Articular chondrocyte of knee joint (primary cell): ENCODE measurements at places on chromosomes 13 and 19. TPM values are rescaled to one million over a fixed set of nuclear protein-coding genes. Genes with fewer than 3 reads are reported as not detected.

Gene GTF2F1
- total RNA-seq = 49.9 and 51.7 TPM in 2 replicates

Gene SIGLEC5
- not detected in 2 replicates for total RNA-seq

Gene PGLYRP2
- not detected in 2 replicates for total RNA-seq

Gene TMEM255B
- total RNA-seq = 9.3 and 12.2 TPM in 2 replicates

Gene FXYD1
- 0.32 and 0.52 TPM in 2 replicates for total RNA-seq

Gene CRYL1
- 18.7 and 19.8 TPM in 2 replicates for total RNA-seq

Gene WDR83
- 6.5 and 6.7 TPM in 2 replicates for total RNA-seq

Gene TTYH1
- not detected in 2 replicates for total RNA-seq
